ENCODE measurements at places on chromosomes 5 and 9.

DNA sequence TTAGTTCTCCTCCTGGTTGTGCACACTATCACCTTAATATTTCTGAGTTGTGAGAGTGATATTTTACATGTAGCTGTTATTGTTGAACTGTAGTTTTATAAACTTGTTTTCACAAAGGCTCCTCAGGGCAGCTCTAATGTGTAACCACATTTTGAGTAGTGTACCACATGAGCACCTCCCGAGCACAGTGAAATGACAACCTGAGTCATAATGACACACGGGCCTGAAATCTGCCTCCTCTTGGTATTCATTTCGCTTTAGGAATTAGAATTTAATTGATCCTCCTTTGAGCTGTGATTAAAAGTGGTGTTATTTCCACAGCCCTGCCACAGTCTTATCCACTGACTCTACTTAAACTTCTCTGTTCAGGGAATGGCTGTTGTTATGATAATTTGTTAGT is 7.9 kb downstream of the MTRR start:
- no peak for DNase-seq

DNA sequence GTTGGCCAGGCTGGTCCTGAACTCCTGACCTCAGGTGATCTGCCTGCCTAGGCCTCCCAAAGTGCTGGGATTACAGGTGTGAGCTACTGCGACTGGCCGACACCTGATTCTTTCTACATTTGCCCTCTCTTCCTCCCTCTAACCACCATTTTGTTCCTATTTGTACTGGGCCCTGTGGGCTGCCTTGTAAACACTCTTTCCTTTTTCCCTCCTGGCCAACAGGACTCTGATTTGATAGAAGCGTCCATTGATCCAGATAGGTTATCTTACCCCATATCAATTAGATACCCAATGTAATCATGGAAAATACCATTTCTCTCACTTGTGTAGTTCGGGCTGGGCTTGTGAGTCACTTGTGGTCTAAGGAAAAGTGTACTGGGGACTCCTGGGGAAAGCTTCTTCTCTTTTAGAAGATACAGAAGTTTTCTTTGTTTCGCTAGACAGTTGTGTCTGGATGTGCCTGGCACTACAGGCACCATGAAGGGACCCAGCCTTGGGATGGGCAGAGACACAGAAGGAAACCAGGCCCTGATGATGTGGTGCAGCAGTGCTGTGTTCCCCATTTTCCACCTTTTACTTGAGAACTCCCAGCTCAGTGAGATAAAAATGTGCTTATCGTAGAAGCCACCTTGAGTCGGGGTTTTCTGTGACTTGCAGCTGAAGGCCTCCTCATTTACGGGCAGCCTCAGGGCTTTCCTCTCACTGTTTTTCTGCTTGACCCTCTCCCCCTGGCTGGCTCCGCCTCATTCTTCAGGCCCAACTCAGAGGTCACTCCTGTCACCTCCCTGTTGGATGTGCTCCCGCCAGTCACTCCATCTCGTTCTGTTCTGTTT is 32.8 kb upstream of the CPEB4 start:
- DNase-seq: no peak

DNA sequence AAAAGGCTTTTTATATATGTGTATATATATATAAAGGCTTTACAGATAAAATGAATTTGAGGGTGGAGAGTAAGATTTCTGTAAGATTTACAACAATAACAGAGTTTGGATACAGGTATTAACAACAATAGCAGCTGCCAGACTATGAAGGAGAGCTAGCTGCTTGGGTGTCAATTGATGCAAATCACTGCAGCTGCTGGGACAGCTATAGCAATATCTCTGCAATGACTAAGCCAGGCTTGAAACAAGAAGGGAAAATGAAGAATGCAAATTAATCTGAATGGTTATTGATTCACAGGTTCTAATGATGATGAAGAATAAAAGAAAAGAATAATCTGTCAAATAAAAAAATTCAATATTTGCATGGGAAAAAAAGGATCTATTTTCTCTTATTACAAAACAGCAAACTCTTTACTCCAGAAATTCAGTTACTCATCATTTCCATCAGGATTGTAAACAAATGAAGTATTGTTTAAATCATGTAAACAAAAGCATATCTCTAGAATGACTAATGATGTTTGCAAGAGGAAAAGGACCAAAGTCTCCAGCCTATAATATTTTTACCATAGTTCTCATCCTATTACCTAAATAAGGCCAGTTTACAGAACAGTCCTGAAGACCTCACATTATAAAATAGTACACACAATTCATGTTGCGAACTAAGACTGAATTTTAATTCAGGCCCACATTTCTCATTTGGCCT is 219.0 kb downstream of the HTR1A start:
- no peak for DNase-seq

- peak; percentile 69 for DNase-seq
Measured at GRCh38 chr5:124706729-124707361, 39.6 kb downstream of the ZNF608 start.

DNA sequence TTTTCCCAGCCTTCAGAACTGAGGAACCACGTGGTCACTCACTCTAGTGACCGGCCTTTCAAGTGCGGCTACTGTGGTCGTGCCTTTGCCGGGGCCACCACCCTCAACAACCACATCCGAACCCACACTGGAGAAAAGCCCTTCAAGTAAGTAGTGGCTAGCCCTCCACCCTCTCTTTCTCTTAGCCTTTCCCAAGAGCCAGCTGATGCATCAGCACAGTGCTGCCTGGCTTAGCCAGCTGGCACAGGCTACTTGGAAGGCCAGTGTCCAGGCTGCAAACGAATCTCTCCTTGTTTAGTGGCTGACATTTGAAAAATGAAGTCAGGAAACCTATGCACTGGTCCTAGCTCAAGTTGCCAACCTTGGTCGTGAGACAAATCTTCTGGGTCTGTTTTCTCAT is 91.1 kb downstream of the PRDM6 start:
- DNase-seq: no peak

DNA sequence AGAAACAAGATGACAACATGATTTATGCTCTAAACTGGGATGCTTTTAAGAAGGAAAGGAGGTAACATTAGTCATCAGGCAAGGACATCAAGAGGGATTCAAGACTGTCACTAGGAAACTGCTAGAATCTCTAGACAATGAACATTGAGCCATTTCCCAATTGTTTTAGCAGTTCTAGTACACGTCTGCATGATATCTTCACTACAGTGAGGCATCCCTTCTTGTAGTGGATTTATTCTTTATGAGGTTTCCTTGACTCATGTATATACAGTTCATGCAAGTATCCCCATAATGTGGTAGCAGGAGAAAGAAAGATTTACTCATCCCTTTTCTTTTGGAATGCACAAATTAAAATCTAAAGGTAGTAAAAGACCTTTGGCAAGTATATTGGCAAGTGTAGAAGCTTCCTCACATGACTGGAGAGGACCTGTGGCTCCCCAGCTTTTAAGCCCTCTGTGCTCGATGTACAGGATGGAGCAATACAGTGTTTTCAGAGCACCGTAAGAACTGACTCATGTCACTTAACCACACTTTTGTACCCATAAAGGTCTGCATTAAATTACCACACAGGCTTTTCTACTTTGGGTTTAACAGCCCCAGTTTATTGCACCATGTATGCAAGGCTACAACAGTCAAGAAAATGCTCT is 335.9 kb downstream of the SEMA5A start:
- DNase-seq: no peak

GRCh38 chr5:150787656-150788055 is 9.1 kb downstream of the SMIM3 start:
- DNase-seq: no peak

- DNase-seq: no peak
Measured at GRCh38 chr5:66987540-66987939, 209.1 kb downstream of the CD180 start.

- DNase-seq: peak; percentile 78
Measured at GRCh38 chr5:149320791-149321330, 24.4 kb upstream of the GRPEL2 start.

GRCh38 chr5:128551476-128551875 is 13.4 kb upstream of the FBN2 start:
- DNase-seq: no peak

GRCh38 chr5:136192015-136192525 is 892 bp downstream of the SMIM32 start:
- DNase-seq: no peak

DNA sequence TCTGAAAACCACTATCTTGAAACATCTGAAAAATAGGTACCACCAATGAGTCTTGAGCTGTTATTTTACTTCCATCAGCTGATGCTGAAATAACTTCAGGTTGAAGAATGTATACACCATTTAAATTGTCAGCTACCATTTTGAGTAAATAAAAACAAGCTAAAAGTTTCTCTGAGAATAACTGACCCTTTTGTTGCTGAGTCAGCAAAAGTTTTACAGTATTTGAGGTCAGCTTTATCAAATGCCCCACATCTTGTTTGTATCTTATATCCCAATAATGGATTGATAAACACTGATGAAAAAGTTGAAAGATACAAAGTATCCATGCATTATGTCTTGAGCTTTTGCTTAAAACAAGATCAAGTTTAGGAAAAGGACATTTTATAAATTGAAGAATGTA is 22.8 kb downstream of the CPLANE1 start:
- DNase-seq: no peak
